ENCODE measurements at places on chromosomes 11 and 22.
A peak's percentile ranks its signal among the peaks of the same experiment; 100 is the strongest.

DNA sequence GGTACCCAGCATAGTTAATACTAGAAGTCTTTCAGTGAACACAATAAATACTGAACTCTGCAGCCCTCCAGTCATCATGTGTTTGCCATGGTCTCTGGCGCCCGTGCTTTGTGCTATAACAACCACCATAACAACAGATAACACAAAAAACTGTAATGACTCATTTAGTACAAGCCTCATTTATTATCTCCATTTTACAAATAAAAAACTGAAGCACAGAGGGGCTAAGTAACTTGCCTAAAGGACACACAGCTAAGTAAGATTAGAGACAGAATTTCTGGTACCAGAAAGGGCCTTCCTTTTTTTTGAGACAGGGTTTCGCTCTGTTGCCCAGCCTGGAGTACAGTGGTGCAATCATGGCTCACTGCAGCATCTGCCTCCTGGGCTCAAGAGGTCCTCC lies 19.5 kb downstream of the RBFOX2 start:
- DNase-seq: no peak

DNA sequence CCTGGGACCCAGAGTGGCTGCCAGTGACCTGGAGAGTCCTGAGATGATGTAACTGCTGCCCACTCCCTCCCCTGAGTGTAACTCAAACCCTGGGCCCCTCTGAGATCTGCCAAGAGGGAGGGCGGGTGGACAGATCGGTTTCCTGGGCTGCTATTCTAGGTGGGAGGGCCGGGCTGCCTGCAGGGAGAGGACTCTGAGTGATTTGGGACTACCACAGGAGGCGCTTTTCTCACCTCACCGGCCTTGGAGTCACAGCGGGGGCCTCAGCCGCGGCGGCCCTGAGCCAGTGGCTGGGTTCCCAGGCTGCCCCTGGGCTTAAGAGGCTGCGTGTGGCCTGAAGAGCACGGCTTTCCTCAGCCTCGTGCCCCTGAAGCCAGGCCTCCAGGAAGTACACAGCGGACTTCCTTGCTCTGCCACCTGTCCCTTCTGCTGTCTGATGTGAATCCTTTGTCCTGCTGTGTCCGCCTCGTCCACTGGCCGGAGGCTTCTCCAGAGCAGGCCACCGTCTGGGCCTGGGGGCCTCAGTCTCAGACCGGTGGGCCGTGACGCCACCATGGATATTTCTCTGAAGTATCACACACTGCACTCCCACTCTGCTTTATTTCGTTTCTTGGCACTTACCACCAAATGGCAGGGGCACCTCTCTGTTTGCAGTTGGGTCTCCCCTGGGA lies 11.5 kb downstream of the RELT start:
- DNase-seq: no peak

GRCh38 chr11:22197139-22198005 lies 4.5 kb downstream of the ANO5 start:
- DNase-seq: no peak

- DNase-seq: no peak
Measured at GRCh38 chr11:117221775-117222517, 9.9 kb downstream of the PCSK7 start.

- no peak for DNase-seq
Measured at GRCh38 chr22:20112623-20113511, 3.0 kb upstream of the RANBP1 start.

DNA sequence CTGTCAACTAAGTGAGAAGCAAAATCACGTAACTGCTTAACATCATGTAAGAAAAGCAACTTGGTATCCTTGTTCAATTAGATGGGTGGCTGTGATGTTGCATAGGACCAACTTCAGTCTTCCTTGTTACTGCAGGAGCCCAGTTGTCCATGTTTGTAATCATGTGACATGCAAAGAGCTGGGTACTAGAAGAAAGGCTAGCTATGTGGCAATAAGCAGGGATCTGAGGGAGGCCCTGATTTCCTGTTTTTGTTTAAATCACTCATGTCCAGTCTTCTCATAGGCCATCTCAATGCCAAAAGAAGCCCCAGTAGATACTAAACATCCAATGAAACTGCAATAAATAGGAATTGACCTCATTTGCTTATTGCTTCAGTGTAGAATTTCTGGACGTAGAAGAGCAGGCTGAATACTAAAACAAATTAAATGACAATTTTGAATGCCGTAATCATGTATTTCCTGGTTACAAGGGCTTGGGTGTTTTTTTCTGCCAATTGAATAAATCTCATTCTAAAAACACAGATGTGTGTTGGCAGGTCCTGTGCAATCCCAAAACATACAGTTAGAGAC lies 140.8 kb upstream of the ARHGAP20 start:
- no peak for DNase-seq

- no peak for DNase-seq
Measured at GRCh38 chr22:49699476-49699875, 128.2 kb downstream of the BRD1 start.

GRCh38 chr11:79396001-79396400 lies 44.8 kb downstream of the TENM4 start:
- no peak for DNase-seq

- no peak for DNase-seq
Measured at GRCh38 chr11:91686281-91686680, 538.3 kb upstream of the FAT3 start.

DNA sequence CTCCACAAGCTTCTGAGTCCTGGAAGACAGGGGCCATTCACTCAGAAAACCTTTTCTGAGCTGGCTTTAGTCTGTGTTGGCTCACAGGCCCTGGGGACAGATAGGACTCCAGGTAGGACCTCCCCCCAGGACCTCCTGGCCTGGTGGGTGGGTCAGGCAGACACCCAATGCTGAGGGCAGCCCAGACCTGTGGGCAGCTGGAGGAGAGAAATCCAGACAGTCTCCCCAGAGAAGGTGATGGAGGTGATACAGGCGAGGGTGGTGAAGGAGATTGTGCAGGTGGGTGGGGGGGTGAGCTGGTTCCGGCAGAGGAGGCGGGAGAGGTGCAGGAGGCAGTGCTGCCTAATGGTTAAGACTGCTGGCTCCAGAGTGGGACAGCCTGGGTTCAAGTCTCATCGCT lies 15.6 kb downstream of the LRRC32 start:
- no peak for DNase-seq

DNA sequence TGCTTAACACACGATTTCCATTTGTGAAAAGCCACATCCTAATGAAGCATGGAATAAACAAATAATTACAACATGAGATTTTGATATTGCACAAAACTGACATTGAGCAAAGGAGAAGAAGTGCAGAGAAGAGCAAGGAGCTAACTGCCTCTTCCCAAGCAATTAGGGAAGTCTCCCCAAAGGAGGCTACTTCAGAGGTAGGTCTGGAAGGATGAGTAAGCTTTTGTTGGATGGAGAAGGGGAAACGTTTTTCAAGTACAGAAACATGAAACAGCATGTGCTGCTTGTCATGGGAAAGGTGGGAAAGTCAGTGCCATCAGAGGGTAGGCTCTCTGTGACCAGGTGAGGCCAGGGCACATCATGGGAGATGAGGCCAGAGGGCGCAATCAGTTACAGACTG lies 132.2 kb upstream of the SESN3 start:
- no peak for DNase-seq

- no peak for DNase-seq
Measured at GRCh38 chr11:49316180-49316579, 107.8 kb upstream of the FOLH1 start.

- DNase-seq: no peak
Measured at GRCh38 chr11:78312712-78313111, 104.9 kb downstream of the GAB2 start.

DNA sequence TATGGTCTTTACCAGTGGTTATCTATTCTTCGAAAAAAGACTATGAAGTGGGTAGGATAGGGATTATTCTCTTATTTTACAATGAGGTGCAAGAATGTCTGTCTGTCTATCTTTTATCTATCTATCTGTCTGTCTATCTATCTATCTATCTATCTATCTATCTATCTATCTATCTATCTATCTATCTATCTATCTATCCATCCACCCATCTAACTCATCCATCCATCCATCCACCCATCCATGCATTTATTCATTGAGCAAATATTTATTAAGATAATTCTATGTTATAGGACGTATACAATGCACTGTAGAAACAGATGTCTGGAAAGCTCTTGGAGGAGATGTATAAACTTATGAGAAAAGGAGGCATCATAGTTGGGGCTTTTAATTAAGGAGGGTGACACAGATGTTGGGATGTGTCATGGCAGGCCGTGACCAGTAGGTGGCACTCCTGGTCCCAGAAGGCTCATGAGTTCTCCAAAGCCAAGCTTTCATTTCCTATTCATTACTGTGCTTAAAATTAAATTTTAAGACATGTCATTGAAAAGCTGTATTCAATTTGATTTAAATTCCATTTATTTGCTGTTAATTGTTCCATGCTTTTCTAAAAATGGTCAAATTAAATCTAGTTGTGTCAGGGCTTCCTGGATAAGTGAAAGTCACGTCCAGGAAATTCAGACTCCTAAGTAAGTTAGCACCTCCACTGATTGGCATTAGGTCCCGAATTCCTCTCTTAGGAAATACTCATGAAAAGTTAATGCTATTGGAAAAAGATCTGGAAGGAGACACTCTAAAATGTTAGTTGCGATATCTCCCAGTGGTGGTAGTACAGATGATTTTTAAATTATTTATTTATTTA lies 19.0 kb upstream of the E2F8 start:
- DNase-seq: peak; percentile 47

GRCh38 chr22:45883811-45884170 lies 93.2 kb downstream of the WNT7B start:
- DNase-seq: no peak

DNA sequence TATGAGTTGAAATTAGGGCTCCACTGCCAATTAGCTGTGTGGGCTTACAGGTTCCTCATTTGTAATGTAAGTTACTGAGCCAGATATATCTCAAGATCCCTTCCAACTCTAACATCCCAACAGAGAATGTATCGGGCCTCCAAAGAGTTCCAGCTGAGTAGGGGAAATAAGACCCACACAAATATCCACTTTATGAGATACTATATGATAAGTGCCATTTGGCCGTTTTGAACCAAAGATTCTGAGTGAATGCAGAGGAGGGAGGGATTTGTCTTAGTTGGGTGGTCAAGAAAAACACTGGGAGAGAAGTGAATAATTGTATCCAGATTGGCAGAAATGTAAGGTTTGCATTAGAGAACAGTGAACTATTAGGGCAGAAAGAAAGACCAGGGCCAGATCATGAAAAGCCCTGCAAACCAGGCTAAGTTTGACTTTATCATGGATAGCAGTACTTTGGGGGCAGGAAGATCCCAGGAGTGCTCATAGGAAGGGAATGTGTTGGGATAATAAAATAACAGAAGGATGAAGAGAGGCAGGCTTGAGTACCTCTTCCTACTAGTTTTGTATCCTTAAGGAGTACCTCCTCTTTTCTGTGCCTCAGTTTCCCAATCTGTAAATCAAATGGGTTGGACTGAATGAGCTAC lies 63.9 kb downstream of the RPL27A start:
- no peak for DNase-seq

- no peak for DNase-seq
Measured at GRCh38 chr11:68669301-68670090, 14.8 kb upstream of the GAL start.

GRCh38 chr11:78784321-78785061 lies 209.8 kb upstream of the NARS2 start:
- no peak for DNase-seq

GRCh38 chr22:38230916-38231315 lies 29.1 kb downstream of the MAFF start:
- DNase-seq: no peak

DNA sequence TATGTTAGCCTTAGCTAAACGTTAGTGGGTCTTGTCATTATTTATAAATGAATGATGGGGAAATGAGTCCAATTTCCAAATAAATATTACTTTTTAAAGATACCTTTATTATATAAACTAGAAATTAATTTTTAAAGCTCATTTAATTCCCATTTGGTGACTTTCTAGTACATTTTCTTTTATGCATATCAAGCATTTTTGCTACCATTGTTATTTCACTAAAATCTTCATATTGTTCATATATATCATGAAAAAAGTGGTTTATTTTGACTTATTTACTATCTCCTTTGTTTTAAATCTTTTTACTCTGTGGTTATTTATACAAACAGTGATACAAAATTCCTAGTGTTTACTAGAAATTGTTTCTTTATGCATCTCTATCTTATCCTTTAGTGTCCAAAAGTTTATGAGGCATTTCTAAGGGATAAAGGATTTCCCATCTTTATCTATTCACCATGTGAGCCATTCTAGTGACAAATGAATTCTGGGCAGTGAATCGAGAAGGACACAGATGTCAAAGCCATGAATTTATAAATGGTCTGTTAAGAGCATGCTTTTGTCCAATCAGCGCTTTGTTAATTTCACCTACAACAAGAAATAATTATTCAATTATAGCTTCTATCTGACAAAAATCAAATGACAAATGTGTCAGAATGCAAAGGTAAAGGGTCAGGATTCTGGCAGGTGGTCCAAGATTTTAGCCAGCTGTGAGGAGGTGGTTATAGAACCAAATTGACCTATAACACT lies 70.6 kb downstream of the PRMT3 start:
- no peak for DNase-seq

GRCh38 chr11:78438298-78438975 lies 20.8 kb upstream of the GAB2 start:
- DNase-seq: no peak

Measured in NCI-H774 (cell line).